NCI-H1105 (cell line): ENCODE measurements at places on chromosomes 6 and 20.

- DNase-seq = no peak
Measured at GRCh38 chr6:168155193-168155592, 76.2 kb upstream of the FRMD1 start.

- DNase-seq = no peak
Measured at GRCh38 chr6:136717716-136717990, 74.6 kb downstream of the MAP3K5 start.

GRCh38 chr20:11210611-11211010 is 536.8 kb upstream of the JAG1 start:
- no peak for DNase-seq

GRCh38 chr20:13494019-13494418 is 144.7 kb downstream of the TASP1 start:
- no peak for DNase-seq

- DNase-seq = no peak
Measured at GRCh38 chr6:52877168-52877567, 32.3 kb downstream of the GSTA3 start.

- no peak for DNase-seq
Measured at GRCh38 chr6:71194724-71195123, 93.9 kb upstream of the OGFRL1 start.

- no peak for DNase-seq
Measured at GRCh38 chr6:3825851-3826581, 23.2 kb upstream of the FAM50B start.

- DNase-seq = no peak
Measured at GRCh38 chr6:170125456-170126300, 165.2 kb downstream of the DLL1 start.

DNA sequence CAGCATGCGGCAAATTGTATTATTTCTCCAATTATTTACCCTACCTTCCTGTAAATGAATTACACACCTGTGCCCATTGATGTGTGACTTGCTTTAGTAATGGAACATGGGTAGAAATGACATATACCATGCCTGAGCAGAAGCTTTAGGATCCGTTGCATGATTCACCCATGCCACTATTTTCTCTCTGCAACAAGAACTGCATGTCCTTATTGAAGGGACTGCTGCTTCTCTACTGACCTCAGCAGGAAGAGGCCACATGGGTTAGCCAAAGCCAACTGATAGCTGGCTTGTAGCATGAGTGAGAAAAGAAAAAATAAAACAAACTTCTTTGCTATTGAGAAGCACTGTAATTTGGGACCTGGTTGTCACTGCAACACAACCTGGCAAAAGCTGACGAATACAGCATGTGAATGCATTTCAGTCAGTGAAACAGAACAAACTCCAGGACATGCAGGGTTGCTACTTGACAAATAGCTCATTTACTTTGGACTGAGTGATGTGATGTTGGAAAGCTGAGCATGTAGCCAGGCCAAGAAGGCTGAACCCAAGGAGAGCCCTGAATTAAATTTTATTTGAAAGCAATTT is 99.2 kb downstream of the BCAS1 start:
- no peak for DNase-seq

DNA sequence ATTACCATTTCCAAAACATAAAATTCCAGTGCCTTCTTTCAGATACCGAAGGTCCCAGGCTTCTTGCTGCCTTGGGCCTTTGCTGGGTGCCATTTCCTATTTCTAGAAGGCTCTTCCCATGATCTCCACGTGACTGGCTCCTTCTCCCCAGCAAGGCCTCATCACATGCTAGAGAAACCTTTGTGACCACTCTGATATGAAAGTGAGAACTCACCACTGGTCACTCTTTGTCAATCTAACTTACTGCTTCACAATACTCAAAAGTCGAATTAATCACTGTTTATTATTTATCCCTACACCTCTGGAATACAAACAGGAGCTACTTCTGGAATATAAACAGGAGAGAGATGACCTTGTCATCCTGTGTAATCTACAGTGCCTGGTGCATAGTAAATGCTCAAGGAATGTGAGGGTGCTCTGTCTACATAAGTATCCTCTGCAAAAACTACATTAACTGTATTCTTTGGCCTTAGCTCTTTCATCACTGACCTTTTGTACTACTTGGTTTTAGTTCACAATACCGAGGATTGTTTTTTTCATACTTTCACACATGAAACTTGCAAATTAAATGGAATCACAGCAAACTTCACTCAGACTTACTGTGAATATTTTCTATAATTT is 1.6 kb downstream of the STX7 start:
- DNase-seq = no peak

DNA sequence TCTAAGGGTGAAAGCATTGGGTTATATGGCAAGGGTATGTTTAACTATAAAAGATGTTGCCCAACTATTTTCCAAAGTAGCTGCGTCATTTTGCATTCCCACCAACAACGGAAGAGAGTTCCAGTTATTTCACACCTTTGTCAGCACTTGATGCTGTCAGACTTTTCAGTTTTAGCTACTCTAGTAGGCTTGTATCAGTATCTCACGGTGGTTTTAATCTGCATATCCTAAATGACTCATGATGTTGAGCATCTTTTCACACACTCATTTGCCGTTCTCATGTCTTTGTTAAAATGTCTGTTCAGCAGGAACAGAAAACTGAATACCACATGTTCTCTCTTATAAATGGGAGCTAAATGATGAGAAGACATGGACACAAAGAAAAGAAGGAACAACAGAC is 122.3 kb downstream of the RNASET2 start:
- no peak for DNase-seq

- DNase-seq = no peak
Measured at GRCh38 chr6:127131275-127131674, 12.8 kb downstream of the RSPO3 start.

DNA sequence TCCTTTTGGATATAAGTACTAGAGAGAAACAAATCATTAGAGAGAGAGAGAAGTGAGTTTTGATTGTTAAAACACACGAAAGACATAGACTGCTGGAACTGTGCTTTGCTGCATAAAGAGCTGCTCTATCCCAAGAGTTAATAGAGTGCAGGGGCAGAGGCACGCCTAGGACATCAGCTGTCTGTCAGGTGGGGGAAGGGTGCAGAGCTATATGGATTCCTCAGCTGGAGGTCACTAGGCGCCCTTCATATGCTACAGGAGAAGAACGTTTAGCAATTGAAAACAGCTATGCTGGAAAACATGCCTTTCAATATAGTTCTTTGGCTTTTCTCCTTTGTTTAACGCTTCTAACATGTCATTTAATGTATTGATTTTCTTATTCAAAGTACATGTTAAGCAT is 169.0 kb upstream of the MCHR2 start:
- DNase-seq = no peak

DNA sequence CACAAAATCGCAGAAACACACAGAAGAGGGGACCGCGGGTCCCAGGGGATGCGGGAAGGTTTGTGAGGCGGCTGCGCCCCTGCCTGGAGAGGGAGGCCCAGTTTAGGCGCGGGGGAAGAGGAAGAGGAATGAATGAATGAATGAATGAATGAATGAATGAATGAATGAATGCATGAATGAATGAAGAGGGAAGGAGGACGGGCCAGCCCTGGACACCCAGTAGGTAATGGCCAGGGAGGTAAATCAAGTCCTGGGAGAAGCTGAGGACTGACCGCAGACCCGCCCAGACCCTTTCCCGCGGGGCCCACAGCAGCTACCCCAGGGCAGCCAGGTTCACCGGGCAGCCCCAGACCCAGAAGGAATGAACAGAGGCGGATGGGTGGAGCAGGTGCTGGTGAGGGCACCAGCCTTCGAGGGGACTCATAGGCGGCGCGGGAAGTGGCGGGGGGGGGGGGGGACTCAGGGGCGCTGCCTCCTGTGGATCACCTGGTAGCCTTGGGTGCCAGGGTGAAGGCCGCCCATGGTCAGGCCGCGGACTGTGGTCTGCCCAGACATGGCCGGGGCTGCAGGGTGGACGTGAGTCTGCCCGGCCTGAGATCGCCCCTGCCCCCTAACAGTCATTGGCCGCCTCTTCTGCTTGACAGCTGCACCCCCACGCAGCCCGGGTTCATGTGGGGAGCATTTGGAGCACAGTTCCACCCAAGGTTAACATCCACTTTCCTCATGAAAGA is 192.0 kb upstream of the PDE10A start:
- no peak for DNase-seq

DNA sequence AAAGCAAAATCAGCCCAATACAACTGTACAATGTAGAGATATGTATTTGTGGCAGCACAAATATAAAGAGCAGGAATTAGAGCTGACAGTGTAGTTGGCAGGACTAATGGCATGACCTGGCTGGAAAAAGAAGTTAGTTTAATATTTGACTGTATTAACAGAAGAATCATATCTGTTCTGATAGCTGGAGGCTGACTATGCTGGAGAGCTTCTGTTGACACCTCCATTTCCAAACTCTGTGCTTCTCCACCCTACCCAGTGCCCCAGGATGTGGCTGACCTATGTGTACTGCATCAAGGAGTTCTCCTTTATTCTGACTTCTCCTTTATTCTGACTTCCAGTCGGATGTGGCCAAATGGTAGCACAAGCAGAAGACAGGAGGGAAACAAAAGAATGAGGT is 299.3 kb downstream of the PKHD1 start:
- DNase-seq = no peak

DNA sequence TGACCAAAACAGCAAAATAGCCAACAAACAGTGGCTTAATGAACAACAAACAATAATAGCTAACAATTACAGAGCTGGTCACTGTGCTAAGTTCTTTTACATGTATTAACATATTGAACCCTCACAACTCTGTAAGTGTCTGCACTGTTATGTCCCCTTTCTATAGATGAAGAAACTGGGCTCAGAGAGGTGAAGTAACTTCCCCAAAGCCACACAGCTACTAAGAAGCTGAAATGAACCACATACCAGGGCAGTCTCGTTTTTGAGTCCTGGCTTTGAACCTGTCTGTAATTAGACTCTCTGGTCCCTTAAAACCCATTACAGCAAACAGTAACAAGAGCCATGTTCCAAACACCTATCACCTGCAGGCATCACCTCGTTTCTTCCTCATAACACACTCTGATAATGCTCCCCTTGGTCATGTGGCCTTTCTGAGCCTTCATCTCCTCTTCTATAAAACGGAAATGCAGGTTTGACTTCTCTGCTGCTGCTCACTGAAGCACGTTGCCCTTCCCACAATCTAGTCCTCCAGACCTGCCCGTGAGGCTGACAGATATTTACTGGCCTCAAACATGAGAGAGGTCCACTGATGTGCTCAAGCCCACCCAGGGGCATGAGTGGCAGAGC is 23.3 kb downstream of the KCNK15 start:
- DNase-seq = no peak

DNA sequence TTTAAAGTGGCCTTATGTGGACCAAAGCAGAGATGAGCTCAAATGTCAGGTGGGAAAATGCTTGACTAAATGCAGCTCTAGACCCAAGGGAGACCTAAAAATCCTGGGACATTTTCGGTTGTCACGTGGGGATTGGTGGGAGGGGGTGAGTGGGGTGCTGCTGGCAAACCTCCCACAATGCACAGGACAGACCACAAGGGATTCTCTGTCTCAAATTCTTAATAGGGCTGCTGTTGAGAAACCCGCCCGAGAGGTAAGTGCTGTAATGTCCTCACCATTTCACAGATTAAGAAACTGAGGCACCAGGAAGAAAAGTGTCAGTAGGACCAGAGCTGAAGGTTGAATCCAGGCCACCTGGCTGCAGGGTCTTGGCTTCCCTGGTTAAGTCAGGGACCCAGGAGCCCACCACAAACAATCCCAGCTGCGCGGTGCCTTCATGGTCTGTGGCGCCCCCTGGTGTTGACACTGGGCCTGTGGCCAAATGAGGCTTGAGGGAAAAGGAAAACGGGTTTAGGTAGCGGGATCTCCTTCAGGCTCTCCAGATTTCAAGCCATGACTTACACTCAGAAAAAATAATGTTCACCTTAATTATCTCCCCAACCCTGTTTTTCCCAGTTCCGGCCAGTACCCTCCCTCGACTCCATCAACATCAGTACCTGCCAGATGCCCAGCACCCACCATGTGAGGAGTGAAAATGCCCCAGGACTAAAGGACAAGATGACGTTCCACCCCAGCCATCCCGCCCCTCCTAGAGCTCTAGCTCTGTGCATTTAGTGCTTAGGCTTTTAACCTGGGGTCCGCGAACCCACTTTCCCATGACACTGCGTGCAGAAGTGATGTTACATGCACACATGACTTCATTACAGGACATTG is 7.2 kb downstream of the HLA-G start:
- DNase-seq = peak; percentile 7

GRCh38 chr6:161482517-161482858 is 208.6 kb upstream of the AGPAT4 start:
- no peak for DNase-seq

DNA sequence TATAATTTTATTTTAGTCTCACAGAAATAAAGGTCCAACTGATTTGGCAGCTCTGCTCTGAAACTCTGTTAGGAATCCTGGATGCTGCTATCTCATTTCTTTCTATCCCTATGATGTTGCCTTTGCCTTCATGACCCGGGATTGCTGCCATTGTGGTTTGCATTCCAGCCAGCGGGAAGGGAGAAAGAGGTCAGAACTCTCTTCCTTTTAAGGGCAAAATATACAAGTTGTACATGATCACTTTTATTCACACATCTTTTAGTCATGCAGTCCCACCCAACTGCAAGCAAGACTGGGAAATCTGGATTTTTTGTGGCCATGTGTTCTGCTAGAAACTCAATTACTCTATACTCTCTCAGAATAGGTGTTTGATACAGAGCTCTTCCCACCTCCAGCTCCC is 263.1 kb upstream of the ZFP64 start:
- DNase-seq = no peak

DNA sequence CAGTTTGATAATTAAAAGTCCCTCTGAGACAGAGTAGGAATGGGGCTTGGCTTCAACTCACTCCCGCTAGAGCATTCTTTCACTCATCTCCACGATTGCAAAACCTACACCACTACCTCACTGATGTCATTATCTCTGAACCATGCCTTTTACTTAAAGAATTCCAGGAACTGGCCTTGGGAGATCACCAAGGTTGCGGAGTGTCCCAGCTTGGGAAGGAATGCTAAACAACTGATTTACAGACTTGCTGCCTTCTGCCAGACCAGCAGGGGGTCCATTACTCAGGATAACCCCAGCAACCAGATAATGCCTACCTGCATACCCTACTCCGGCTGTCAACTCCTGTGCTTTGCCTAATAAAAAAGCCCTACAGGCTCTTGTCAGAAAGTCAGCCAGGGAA is 102.2 kb upstream of the RALGAPA2 start:
- DNase-seq = no peak

- no peak for DNase-seq
Measured at GRCh38 chr6:114323784-114324183, 19.0 kb downstream of the HS3ST5 start.

- DNase-seq = peak; percentile 2
Measured at GRCh38 chr6:71621918-71622519, 264.3 kb upstream of the RIMS1 start.

GRCh38 chr20:52083627-52084232 is 107.8 kb downstream of the ZFP64 start:
- DNase-seq = peak; percentile 19
